Lower leg skin (tissue), 4 donors: ENCODE measurements at places on chromosomes 2 and 18. TPM values are rescaled to one million over a fixed set of nuclear protein-coding genes. Genes with fewer than 3 reads are reported as not detected.

The EGR4 gene
- total RNA-seq = not detected

The GRB14 gene
- 7.5 TPM for total RNA-seq

The PRSS56 gene
- total RNA-seq = not detected

The WNT10A gene
- 16.5 TPM for total RNA-seq

The BCL2L11 gene
- total RNA-seq = 15.6 TPM

The ABCB11 gene
- total RNA-seq = not detected

The ZNF804A gene
- not detected for total RNA-seq

The IL1RL2 gene
- 21.9 TPM for total RNA-seq

The VAMP5 gene
- total RNA-seq = 35.6 TPM

The PIK3C3 gene
- 54.7 TPM for total RNA-seq

DNA sequence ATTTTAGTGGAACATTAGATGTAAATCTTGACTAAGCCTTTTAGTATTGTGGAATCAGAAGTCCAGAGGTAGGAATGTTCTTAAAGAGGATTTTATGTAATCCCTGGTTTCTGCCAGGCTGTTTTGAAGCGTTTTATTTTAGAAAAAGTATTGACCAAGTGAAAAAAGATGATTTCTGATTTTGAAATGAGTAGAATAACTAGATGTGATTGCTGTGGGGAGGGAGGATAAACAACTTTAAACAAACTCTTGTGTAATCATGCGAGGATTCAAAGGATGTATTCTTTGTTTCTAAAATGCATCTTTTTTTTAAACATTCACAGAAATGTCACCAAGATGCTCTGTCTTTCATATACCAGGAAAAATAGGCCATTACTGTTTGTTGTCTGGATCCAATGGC is 53.9 kb downstream of the PHLPP1 start:
- no peak for DNase-seq

GRCh38 chr2:171669121-171669520 is 18.1 kb upstream of the DYNC1I2 start:
- no peak for DNase-seq

- DNase-seq = no peak
These were observed 1.2 kb downstream of the TMEM200C start for GRCh38 chr18:5893956-5894610.

- DNase-seq = no peak
These were observed 24.4 kb upstream of the TRPM8 start for GRCh38 chr2:233892793-233893192.

DNA sequence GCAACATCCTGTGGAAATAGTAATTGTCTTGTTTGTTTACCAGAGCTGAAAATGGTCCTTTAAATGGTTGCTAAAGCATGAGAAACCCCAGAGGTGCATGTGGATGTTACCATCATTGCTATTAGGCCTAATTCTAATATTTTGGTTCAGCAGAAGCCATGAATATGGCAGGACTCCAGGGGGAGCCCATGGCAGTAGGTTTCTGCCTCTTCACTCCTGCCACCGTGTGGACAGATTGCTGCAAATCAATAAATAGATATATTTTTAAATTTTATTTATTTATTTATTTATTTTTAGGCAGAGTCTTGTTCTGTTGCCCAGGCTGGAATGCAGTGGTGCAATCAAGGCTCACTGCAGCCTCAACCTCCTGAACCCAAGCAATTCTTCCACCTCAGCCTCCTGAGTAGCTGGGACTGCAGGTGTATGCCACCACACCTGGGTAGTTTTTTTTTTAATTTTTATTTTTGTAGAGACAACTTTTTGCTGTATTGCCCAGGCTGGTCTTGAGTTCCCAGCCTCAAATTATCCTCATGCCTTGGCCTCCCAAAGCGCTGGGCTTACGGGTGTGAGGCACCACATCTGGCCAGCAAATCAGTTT is 54.9 kb upstream of the CAPN13 start:
- no peak for DNase-seq

DNA sequence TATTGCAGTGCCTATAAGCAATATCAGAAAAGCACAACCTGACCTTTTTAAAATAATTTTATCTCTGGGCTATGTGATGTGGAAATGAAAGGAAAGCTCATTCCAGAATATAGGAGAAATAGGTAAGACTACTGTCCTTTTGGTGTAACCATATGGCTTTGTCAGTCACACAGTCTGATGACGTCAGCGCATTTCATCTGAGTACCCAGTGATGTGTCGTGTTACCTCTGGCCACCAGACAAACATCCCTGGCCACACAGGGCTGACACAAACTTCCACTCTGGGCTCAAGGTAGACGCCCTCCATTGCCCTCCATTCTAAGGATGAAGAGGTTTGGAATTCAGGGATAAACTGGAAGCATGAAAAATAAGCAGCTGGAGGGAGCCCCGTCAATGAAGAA is 506.7 kb downstream of the CMPK2 start:
- DNase-seq = no peak

DNA sequence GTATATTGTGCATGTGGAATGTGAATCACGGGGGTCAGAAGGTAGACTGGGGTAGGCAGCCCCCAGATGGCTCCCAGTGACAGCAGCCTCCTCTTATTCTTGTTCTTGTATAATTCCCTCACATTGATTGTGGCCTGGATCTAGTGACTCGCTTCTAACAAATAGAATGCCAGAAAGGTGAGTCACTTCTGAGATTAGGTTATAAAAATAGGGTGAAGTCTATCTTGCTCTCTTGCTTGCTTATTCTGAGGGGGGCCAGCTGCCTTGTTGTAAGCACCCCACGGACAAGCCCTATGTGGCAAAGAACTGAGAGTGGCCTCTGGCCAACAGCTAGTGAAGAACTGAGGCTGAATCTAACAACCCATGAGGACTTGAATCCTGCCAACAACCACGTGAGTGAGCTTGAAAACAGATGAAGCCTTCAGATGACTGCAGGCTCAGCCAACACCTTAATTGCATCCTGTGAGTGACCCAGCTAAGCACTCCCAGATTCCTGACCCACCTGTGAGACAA is 15.6 kb upstream of the RMND5A start:
- DNase-seq = no peak

GRCh38 chr18:34901299-34901698 is 139.9 kb upstream of the MAPRE2 start:
- no peak for DNase-seq

- no peak for DNase-seq
These were observed 135.1 kb downstream of the GFPT1 start for GRCh38 chr2:69251943-69252342.

- DNase-seq = peak; percentile 36
These were observed 239.8 kb downstream of the HAUS1 start for GRCh38 chr18:46343931-46344372.

- no peak for DNase-seq
These were observed 32.7 kb downstream of the RHBDD1 start for GRCh38 chr2:226868331-226869162.

- no peak for DNase-seq
These were observed 40.6 kb downstream of the IWS1 start for GRCh38 chr2:127485694-127486071.

DNA sequence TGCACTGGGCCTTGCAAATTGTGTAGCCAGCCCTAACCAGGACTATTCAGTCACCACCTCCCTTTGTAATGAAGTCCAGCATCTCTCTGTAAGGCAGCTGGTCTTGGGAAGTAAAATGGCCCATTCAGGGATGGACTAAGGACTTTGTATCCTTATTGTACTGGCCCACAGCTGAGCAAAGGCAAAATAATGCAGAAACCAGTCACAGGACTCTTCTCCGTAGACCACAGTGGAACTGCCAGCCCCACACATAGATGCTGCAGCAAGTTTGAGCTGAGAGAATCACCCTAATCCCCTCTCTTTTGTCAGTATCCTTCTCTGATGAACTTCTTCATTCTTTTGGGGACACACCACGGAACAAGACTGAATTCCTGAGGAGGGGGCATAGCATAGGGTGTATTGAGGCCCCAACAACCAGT is 73.6 kb upstream of the RTN4 start:
- peak; percentile 4 for DNase-seq

DNA sequence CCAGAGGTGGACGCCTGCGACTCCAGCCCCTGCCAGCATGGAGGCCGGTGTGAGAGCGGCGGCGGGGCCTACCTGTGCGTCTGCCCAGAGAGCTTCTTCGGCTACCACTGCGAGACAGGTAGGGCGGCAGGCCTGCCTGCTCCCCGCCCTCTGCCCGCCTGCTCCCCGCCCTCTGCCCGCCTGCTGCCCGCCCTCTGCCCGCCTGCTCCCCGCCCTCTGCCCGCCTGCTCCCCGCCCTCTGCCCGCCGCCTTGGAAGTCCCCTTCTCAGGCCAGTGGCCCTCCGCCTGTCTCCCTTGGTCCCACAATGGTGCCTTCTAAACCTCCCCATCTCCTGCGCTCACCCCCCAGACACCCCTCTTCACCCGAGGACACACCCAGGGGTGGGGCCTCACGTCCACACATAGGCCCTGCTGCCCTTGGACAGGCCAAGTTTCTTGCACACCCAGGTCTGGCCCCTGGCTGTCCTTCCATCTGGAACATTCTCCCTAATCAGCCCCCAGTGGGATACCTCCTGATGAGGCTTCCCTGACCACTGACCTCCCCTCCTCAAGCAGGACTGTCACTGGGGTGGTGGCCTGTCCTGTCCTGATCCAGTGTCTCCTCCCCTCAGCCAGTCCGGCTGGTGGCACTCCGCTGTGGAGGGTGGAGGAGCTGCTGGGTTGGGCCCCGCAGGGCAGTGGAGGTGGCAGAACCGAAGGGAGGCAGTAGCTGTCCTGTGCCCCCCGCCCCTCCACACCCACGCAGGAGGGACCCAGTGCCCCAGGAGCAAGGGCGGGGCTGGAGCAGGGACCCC is 37.9 kb downstream of the MTERF4 start:
- no peak for DNase-seq

- DNase-seq = no peak
These were observed 663.6 kb downstream of the IRS1 start for GRCh38 chr2:226135861-226136548.

DNA sequence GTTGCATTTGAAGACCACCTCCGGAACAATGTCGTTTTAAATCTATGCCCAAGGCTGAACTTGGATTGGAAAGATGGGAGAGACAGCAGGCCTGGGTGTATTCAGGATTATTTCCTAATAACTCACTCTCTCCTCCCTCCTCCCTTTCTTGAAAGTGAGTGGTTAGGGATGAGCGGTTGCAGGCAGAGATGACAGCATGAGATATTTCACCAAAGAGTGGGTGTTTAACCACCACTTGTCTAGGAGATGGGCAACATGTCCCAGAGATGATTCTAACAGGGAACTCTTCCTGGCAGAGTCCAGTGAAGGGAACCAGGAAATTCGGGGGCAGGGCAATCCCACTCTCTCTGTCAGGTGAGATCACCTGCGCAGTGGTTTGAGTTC is 123.2 kb downstream of the KCTD1 start:
- DNase-seq = no peak

DNA sequence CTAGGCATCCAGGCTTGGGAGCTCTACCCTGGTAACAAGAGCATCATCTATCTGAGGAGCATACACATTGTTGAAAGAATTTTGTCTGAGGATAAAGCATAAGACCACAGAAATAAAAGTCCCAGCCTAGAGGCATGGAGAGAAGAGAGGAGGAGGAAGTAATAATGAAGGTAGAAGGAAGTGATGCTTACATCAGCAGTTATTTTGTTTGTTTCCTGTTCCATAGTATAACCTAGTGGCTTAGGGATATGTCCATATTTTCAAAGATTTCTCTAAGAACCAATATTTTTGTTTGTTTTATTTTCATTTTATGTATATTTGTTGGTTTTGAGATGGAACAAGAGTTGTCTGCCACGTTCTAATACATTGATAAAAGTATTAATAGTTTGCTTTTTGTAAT is 407.4 kb upstream of the SETBP1 start:
- DNase-seq = no peak

- DNase-seq = no peak
These were observed 37.2 kb upstream of the SLC8A1 start for GRCh38 chr2:40488927-40489677.

DNA sequence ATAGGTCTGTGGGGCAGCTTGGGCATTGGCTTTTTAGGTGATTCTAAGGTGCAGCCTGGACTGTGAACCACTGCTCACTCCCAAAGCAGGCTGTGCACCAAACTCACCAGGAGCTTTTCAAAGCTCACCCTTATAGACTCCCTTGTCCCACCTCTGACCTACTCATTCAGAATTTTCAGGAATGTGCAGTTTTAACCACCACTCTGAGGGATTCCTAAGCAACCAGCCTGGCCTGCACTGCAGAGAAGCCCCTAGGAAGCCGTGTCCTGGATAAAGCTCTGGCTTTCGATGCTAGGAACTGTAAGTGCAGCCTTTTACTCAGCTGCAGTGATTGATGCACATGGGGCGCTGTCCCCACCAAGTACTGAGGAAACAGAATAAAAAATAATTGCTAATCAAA is 33.0 kb downstream of the MRO start:
- DNase-seq = no peak

DNA sequence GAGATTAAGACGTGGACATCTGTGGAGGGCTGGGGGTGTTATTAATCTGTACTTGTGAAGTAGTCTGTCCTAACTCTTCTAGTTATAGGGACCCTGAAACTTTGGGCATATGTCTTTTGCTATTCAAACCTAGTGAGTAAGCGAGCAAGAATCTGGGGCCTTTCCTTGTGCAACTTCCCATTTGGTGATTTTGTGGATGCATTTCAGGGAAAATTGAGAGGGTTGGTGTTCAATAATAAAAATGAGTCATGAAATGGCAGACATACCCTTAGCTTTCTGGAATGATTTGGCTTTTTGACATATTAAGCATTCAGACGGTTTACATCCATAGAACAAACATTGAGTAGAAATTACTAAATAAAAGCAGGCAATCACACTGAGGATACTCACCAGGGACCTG is 17.0 kb downstream of the COL4A4 start:
- DNase-seq = no peak

- DNase-seq = peak; percentile 72
These were observed 144.2 kb downstream of the TPO start for GRCh38 chr2:1557467-1557820.

- no peak for DNase-seq
These were observed 114.8 kb downstream of the SMAD2 start for GRCh38 chr18:47815486-47816270.

DNA sequence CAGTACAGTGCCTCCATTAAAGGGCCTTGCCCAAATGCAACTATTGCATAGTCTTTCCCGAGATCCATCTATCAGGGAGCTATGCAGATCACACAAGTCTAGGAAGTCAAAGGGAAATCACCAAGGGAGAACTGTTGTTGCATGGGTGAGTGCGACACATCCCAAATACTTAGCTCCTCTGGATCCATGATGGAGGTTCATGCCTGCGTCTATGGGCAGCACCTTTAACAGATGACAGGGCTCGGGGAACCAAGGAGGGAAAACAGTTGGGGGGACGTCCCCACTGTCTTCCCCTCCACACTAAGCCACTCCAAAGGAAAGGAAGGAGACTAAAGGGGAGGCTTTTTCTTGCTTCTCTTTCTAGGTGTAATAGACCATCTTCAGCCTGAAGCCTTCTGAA is 552.8 kb upstream of the PKDCC start:
- no peak for DNase-seq

- no peak for DNase-seq
These were observed 31.2 kb upstream of the GTF2A1L start for GRCh38 chr2:48586433-48586832.

- DNase-seq = peak; percentile 94
These were observed at the start of gene ADAM17 for GRCh38 chr2:9555297-9556120. ADAM17 (minus strand) TSS chr2:9555830; CDS start chr2:9555605, 225 bp downstream.

DNA sequence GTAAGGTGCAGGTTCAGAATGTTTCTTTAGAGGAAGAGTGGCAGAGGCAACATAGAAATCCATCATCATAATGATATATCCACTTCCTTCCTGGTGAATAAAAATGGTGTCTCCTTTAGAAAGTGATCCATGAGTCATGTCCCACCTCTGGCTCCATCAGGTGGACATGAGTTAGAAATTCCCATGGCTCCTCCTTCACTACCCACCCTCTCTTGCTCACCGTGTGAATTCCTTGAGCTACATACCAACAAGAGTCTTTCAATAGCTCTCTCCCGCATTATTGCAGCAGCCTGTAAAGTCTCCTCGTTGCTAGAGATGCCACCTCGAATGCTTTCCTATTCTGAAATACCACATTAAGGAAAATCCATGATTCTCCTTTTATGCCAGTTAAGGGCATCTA is 317.6 kb downstream of the LNPK start:
- DNase-seq = no peak
